Muscle of back (tissue), 13 donors: ENCODE measurements at places on chromosomes 1 and 21. TPM values are rescaled to one million over a fixed set of nuclear protein-coding genes. Genes with fewer than 3 reads are reported as not detected.

The BCAN gene
- 1.9 TPM for polyA plus RNA-seq

The GPR89B gene
- polyA plus RNA-seq: 18.0 TPM

The GJC2 gene
- polyA plus RNA-seq: 0.82 TPM

DNA sequence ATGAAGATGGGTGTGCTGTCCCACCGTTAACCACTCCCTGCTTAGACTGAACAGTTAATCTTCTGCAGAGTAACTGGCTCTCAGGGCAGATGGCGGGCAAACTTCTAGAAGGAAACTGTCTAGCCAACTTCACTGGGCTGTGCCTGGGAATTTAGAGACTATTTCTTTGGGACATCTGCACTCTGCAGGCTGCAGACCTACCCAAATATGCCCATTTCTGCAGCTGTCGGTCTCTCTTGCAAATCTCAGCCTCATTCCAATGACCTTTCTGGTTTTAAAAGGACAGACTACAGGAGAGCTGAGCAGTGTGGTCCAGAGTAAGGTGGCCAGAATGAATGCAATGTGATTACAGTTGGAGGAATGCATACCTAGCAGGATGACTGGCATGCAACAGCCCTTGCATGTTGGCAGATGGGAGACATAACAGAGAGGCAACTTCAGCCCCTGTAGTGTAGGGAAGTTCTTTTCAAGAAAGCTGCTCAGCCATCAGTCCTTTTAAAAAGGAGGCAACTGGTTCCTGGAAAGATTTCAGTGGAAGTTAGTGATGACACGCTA, 26.3 kb upstream of the IL20 start:
- no peak for DNase-seq

The CITED4 gene
- 1.7 TPM for polyA plus RNA-seq

DNA sequence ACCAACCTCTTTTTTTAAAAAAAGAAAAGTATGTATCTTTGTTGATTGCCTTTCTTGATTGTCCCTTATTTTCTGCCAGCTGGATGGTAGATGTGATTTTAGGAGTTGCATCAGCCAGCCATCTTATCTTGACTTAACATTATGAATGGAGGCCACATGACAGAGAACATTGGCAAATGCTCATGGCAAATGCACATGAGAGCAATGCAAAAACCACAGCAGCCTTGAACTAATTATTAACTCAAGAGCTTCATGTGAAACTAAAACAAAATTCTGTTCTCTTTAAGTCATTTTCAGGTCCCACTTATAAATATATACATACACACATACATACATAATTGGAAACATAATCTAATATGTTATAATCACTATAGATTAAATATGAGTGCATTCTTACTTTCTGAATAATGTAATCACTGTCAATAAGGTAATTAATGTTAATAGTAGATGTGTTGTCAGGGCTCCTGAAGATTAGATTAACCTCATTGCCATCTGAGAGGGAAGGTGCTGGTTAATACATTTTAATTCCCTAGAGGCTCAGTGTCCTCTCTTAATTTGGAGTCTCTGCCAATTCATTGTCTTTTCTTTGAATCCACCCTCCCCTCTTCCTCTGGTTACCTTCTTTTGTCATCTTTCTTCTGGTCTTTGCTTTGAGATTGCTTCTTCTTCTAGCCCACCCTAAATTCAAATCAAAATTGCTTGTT, 962.2 kb downstream of the ADGRL2 start:
- DNase-seq: no peak

DNA sequence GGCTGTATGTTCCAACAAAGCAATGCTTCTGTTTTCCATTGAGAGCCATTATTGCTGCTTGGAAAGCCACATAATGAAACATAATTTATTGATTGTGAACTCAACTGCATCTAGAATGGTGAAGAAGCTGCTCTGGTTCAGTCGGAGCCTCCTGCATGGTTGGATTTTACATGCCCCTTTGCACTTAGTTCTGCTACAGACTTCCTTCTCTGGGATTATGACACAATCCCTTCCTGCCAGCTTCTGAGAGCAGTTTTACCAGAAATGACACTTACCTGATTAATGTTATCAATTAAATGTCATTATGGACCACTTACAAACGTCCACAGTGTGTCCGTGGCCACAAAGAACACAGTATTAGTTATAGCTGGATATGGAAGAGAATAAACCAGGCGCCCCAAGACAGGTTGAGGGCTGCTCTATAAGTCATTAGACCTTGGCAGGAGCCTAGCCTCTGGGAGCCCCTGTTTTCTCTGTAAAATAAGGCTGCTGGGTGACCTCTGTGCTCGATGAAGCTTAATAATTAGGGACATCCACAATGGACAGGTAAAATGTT, 7.0 kb upstream of the CD58 start:
- no peak for DNase-seq

The SPAG17 gene
- 1.7 TPM for polyA plus RNA-seq

The ACTRT2 gene
- not detected for polyA plus RNA-seq

DNA sequence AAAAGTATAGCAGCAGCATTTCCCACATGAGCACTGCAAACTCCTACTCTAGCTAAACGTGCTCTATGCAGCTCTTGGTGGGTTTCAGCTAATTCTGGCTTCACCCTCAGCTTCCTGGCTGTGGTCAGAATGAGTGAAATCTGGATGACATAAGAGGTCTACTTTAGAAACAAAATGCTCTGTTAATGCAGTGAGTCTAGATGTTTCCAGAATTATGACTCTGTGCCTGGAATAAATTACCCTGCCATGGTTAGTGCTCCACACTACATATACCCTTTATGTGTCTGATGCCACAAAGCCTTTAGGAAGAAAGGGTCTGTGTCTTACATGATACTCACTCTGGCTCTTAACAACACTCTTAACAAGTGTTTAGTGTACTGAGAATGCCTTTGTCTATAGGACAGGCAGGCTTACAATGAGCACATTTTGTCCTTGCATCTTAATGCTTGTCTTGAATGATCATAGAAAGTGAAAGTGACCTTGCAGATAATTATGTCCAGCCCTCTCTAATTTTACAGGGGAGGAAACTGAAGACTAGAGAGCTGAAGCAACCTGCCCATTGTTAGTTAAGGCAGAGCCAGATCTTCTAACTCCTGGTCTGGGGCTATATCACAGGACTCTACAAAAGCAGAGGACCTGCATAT, 9.2 kb downstream of the S100A10 start:
- no peak for DNase-seq

The VCAM1 gene
- 15.4 TPM for polyA plus RNA-seq

The LRRC3 gene
- 2.2 TPM for polyA plus RNA-seq

The PCSK9 gene
- polyA plus RNA-seq: 4.1 TPM

The NID1 gene
- polyA plus RNA-seq: 268 TPM

DNA sequence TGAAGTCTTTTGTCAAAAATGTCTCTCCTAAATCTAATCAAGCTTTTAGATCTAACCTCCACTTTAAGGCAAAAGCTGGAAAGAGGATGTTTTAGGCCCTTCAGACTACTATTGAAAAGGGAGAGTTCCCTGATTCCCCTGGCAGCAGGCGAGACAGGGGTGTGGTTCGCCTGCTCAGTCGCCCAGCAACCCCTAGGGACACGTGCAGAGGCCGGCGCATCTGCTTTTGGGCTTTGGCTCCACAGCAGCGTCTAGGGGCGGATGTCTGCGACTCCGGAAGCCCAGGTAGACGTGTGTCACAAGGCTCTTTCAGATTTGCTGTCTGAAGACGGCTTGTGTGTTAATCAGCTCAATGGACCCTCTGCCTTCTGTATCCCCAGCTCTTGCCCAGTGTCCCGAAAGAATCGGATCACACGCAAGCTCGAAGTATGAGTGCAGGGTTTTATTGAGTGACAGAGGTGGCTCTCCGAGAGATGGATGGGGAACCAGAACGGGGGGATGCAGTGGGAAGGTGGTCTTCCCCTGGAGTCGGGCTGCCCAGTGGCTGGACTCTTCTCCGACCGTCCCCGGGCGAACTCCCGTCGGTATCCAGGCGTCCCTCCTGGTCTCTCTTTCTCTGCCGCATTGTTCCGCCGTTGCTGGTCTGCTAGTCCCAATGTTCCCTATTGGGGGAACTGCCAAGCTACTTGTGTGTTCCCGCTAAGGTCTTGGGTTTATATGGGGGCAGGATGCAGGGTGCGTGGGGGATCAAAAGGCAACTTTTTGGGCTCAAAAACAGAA, 45.5 kb downstream of the OLFML2B start:
- DNase-seq: no peak

DNA sequence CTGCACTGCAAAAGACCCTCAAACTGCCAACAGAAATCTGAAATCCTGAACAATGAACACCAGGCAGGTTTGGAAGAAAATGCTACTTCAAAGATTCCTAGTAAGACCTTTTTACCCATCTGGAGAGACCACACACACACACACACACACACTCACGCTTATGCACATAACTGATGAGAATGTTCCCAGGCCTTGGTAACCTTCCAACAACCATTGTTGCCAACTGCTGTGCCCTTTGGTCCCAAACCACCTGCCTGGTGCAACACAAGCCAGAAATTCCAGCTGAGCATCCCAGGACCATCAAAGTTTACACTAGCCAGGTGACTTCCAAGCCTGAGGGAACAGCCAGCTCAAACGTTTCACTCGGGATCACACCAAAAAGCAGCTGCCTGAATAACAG, 56.9 kb downstream of the SEC16B start:
- DNase-seq: no peak

DNA sequence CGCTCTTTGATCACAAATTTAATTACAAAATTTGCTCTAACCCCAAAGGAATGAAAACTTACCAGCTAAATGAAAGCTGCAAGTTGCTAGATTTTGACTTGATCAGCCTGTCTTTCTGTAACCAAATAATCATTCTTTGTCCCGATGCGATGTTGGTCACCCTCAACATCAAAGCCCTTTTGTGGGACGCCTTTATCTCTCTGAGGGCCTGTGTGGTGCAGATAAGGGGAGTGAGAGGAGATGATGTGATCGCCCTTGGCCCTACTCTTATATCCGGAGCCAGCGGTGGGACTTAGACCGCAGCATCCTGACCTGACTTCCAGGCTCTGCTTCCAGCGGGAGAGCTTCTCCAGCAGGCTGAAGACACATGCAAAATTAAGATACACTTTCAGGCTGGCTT, 19.3 kb upstream of the UMODL1 start:
- DNase-seq: no peak

DNA sequence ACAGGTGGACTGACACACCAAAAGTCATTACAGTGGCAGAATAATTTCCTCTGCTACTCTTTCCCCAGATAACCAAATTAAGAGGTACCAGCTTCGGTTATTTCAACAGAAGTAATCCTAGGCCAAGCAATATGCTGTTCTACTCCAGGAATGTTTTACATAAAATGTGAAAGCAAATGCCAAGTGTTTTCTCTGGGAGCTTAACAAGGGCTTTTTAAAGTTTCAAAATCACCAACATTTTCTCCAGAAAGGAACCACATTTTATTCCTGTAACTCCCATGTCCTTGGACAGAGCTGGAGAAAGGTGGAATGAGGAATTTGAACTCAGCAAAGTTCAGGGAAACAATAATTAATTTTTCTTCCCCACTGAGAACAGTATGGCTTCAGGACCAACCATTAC, 27.2 kb downstream of the CNN3 start:
- no peak for DNase-seq

GRCh38 chr1:30525971-30526651, 197.3 kb downstream of the MATN1 start:
- peak; percentile 64 for DNase-seq

The NR5A2 gene
- polyA plus RNA-seq: 2.8 TPM

- no peak for DNase-seq
Measured at GRCh38 chr1:56222914-56223540, 356.3 kb downstream of the PLPP3 start.

- DNase-seq: no peak
Measured at GRCh38 chr21:33155422-33155821, 74.3 kb upstream of the IFNAR2 start.

The ESRRG gene
- 16.8 TPM for polyA plus RNA-seq
